ENCODE measurements at places on chromosomes 7 and 10. TPM values are rescaled to one million over a fixed set of nuclear protein-coding genes. Genes with fewer than 3 reads are reported as not detected.

DNA sequence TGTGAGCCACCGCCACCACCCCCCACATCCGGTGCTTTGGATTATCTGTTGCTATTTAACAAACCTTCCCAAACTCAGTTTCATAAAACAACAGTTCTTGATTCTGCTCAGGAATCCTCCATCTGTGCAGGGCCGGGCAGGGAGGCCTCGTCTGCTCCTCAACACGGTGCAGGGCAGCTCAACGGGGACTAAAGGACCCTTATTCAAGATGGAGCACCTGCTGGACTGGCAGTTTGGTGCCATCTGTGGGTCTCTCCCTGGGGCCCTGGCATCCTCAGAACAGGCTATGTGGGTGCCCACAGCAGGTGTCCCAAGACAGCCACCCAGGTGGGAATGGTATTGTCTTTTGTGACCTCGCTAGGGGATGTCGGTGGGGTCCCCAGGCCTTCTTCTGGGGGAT, 31.0 kb upstream of the ELFN1 start:
- DNase-seq: no peak

DNA sequence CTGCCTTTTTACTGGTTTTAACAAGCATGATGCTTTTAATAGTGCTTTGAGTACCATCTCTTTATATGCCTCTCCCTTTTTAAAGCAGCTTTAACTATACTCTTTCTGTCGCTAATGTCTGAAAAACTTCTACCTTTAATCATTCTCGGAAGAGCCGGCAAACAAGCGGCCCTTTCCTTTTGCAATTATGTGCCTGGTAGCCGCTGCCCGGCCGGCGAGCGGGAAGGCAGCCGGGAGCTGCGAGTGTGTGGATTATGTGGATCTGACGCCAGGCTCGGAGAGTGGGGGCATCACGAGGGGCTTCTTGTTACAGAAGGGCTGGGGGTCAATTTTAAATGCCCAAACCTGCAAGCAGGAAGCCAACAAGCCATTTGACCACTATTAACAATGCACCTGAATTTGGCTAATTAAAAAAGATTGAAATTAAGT, 120.9 kb downstream of the BUB3 start:
- DNase-seq: peak; percentile 13

- DNase-seq: no peak
These were observed 427.1 kb downstream of the GFRA1 start for GRCh38 chr10:115845921-115846320.

DNA sequence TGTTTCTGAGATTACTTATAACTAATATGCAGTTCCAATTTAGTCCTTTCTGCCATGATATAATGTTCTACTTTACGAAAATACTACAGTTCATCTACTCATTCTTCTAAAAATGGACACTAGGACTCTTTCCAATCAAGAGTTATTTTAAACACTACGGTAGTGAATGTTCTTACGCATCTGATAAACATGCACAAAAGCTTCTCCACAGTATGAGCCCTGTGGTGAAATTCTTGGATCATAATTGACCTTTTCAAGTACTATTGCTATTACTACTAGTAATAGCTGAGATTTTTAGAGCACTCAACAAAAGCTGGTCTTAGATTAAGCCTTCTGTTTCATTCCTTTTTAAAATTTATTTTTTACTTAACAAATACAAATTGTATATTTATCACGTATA, 106.4 kb downstream of the CH25H start:
- DNase-seq: peak; percentile 48

DNA sequence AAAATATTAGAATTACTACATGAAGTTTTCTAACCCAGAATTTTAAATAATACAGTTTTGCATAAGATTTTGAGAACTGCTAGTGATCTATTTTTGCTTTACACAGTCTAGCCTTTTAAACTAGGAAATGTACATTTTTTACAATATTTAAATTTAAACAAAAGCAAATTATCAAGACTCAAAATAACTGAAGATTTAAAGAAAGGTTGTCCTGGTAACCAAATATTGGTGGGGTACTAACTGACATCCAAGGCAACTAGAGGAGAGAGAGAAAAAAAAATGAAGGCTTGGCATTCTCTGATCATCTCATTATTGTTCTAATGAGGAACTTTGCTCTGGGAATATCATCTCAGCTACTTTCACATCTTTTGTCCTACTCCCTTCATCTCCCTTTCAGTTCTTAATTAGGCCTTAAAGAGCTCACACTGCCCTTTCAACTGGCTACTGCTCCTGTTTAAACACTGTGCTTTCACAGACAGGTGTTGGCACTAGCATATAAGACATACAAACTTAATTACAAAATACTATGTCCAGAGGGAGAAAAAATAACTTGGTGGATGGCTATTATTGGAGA, 33.7 kb downstream of the RAB11FIP2 start:
- DNase-seq: no peak

GRCh38 chr10:130764651-130765050, 546.9 kb downstream of the TCERG1L start:
- DNase-seq: no peak

DNA sequence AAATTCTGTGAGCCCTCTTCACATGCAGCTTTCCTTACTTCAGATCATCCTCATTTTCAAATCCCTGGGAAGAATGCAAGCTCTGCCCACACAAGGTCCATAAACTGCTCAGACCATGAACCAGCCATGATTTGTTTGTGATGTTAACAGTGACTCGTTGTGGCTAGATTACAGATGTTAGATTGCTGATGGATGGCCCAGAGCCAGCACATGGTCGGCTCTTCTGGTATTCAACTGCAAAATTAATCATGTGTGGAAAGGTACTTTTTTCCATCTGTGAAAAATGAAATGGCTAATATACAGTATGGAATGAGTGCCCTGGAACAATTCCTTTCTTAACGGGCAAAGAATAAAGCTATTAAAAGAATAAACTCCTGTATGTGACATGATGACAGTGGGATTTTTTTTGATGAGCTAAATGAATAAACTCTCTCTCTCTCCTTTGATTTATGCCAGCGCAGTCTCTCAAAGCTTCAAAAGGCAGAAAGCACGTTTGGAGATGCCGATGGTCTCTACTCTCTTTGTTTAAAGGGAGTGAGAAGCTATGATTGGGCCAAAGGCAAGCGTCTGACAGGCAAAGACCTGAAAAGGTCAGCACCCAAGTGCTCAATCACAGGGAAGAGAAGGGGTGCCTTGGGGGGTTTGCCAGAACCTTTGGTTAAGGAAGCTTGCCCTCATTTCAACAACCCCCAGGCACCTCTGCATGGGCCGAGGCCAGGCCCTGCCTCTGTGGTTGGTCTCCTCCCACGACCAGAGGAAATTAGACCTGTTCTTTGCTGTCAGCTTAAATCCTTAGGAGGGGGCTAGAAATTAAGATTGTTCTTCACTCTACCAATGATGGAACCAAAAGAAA, 444.0 kb upstream of the NFE2L3 start:
- DNase-seq: no peak

GRCh38 chr10:87598700-87599099, 61.0 kb upstream of the PAPSS2 start:
- no peak for DNase-seq

- no peak for DNase-seq
These were observed 57.8 kb downstream of the MINDY3 start for GRCh38 chr10:15802375-15802949.

DNA sequence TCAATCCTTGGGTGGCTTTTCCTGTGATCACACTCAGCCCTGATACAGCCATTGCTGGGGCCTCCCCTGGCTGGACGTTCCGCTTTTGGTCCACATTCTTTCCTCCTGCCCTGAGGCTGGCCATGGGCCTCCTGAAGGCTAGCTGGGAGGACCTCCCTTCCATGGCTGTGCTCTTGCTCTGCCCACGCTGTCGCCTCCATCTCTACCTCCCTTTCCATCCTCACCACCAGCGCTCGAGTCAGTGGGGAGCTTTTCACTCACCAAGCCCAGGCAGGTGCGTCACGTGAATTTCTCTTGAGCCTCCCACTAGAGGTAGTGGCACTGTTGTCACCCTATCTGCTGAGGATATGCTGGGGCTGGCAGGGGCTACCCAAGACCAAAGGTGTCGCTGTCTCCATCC, 85.9 kb downstream of the BMS1 start:
- DNase-seq: no peak

DNA sequence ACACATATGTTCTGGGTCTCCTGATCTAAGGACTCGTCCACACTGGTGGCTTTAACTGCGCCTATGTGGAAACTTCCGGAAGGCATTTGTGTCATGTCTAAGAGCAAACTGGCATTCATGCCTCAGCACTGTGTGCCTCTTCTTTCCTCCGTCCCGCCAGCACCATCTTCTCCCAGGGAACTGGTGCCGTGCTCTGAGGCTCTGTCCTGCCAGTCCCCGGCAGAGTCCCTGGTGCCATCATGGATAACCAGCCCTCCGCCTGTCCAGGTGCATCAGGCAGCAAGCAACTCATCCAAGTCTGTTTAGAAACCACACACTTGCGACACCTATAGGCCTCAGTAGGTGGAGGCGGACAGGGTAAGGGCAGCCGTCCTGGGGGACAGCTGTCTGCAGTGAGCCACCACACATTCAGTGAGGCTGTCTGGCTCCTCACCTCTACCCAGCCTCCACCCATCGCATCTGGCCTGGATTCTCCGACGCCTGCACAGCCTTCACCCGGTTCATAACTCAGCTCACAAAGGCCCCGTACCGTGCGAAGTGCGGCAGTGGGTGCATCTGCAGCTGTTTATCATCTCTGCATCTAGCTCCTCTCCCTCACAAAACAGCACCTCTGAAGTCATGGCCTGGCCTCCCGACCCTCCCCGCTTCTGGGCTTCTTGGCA, 162.7 kb downstream of the DIP2C start:
- DNase-seq: no peak

DNA sequence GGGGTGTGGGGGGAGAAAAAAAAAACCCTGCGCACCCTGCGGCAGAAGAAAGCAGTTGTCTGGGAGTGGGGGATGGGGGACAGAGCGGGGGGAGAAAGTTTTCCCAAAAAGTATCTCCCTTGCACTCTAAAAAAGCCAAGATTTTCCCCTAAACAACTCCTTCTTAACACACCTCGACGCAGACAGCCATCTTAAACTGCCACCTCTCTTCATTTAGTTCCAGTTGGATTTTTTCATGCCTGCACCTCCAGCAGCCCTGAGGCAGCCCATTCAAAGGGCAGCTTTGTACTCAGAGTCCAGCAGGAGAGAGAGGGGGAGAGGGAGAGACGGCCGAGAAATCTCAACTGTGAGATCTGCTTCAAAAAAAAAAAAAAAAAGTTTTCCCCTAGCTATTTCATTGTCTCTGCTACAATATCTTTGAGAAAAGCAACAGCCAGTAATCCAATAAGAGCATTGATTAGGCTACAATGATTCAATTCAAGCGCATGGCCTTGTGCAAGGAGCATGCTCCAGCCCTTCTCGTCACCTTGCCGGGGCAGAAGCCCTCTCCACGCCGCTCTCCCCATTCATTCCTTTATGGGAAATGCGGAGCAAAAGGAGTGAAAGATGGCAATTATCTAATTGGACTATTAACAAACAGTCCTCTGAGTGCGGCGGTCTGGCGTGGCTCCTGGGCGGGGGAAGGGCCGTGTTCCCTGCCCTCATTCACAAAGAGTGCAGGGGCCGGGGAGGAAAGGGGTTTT, 939 bp upstream of the VAX1 start:
- DNase-seq: no peak

Gene PRF1
- not detected for total RNA-seq

Gene GIMAP2
- 0.13 TPM for total RNA-seq

Gene PRKG1
- 21.8 TPM for total RNA-seq

Gene POLR2J2
- total RNA-seq: 0.43 TPM

Data from GM23248 (cell line).